Activated CD4-positive, alpha-beta T cell treated with anti-CD3 and anti-CD28 coated beads for 36 hours (primary cell): ENCODE measurements at places on chromosomes 6 and 20. TPM values are rescaled to one million over a fixed set of nuclear protein-coding genes. Genes with fewer than 3 reads are reported as not detected.

DNA sequence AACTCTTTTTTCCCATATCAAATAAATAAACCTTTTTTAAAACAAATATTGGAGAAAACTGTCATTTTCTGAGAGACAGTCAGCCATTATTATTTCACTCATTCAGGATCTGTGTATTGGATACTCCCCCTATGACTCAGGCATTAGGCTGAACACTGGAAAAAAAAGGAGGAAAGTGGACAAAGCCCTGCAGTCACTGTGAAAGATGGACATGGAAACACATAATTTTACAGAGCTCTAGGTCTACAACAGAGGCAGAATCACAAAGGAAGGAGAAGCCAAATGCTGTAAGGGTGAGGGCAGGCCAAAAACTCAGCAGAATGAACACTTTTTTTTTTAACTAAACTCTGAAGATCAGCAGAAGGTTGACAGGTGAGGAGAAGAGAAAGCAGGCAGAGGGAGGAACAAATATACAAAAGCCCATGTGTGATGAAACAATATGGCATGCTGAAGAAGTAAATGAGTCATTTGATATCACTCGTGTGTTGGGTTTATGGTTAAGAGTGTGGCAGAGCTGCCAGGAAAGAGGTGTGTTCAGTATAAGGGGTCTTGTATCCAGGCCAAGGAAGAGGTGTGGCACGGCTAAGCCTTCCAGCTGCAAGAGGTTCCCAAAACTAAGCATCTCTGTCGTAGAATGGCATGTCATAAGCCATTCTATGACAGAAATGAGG lies 39.1 kb downstream of the EPB41L2 start:
- no peak for DNase-seq

The COX7A2 gene
- total RNA-seq, result 520 TPM

The REM1 gene
- not detected for total RNA-seq

The OXT gene
- total RNA-seq, result not detected
